Suppressor macrophage treated with lipopolysaccharide for 4 hours (primary cell): ENCODE measurements at places on chromosomes 5 and 9.

GRCh38 chr5:117336208-117336607 is 761.6 kb upstream of the SEMA6A start:
- no peak for DNase-seq

GRCh38 chr9:129446828-129447550 is 173.9 kb downstream of the C9orf50 start:
- no peak for DNase-seq

DNA sequence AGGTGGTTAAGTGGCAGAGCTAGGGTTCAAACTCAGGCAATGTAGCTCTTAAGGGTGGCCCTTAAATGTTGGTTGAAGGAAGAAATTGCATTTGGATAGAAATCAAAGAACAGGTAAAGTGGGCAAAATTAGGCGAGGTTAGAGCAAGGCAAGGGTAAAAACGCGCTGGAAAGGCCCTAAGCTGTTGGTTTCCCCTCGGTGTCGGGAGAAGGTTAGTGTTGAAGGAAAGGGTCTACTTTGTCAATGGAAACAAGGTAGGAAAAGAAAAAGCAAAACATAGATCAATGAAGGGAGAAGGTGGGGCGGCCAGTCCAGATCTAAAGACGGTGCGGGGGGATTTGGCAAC is 431 bp downstream of the FASTKD3 start:
- DNase-seq = no peak

DNA sequence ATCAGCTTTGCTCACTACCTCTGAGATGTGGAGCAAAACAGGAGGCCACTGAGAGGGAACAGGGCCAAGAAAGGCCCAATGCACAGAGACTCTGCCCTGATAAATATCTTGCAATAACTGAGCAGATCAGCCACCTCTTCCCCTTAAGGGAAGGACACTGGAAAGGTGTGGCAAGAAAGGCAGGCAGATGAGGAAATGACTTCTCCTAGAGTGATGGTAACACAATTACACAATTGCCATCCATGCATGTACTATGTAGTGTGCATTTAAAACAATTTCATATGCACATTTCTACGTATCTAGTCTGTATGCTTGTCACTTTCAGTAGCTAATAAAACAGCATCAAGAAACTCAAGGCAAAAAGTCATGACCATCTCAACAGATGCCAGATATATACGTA is 322.5 kb downstream of the DRD1 start:
- DNase-seq = no peak

DNA sequence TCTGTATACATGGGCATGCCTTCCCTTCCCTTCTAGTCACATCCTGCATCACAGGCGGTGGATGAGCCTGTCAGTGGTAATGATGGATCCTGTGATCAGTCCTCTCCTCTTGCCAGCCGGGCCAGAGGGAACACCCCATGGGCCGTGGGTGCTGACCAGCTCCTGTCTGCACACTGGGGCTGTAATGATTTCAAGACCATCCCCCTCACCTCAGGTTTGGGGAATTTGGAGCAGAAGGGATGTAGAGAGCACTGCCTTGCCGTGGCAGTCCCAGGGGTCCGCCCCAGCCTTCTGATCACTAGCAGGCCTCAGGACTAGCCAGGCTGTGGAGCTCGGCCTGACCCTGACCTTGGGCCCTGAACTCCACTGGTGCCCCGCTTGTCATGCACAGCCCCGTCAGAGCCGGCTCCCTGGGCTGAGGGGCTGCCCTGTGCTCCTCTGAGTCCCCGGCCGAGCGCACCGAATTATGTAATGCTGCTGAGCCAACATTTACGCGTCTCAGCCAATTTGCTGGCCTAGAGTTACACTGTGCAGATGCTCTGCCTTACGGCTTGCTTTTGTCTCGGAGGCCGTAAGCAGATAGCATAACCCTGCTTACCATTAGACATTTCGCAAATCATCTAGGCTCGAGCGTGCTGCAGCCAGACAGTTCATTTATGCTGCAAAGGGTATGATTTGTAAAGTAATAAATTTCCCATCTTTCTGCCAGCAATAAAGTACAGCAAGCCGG is 155.3 kb downstream of the MACROH2A1 start:
- no peak for DNase-seq

DNA sequence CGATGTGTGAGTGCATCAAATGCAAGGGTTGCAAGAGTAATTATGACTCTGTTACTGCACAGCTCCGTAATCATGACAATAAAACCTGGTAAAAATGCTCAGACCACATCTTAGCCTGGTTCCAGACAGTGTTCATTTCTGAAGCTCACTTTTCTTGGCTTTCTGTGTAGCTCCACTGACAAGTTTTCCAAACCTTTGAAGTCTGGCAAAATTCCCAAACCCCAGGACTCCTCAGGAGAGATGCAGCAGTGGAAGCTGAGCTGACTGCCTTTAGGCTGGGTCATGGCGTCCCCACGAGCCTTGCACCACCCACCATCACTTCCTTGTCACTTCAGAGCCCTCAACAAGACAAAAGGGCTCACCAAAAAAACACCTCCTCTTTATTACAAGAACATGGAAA is 131.6 kb upstream of the TAS2R1 start:
- no peak for DNase-seq

- peak; percentile 87 for DNase-seq
Observed at GRCh38 chr9:136485049-136486045, 2.5 kb upstream of the SEC16A start.

DNA sequence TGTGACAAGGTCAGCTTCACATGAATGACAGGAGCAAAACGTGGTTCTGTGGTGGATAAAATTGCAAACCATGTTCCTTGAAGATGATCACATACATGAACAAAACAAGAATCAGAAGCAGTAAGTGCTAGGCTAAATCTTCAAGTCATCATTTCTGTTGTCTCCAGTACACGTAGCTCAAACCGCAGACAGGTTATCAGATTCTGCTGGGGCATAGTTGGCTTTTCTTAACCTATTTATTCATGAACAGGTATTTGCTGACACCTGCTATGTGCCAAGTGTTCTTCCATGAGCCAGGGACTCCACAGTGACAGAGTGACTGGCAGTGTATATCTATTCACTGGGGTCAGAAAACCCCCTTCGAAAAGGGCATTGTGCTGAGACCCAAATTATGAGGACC is 20.8 kb downstream of the MFAP3 start:
- no peak for DNase-seq

- DNase-seq = no peak
Observed at GRCh38 chr5:549229-549628, 25.0 kb upstream of the SLC9A3 start.

GRCh38 chr5:83750749-83751148 is 30.1 kb upstream of the HAPLN1 start:
- DNase-seq = peak; percentile 10

GRCh38 chr9:128689293-128689774 is 312 bp downstream of the SET start:
- no peak for DNase-seq

DNA sequence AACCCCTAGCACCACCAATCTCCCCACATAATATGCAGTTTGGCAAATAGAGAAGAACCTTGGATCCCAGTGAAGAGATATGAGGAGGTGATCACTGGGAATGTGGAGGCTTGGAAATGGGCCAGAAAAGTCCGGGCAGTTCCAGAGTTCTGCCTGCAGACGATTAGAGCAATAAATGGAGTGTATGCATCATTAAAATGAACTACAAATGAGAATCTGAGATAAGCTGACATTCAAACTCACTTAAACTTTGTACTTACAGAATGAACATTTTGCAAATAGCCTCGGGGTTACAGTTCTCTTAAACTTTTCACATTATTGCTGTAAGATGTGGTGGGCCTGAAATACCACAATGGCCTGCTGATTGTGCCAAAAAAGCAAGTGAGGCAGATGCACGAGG is 23.0 kb upstream of the LHFPL2 start:
- DNase-seq = no peak

GRCh38 chr9:79742110-79742721 is 170.5 kb downstream of the TLE4 start:
- DNase-seq = no peak

GRCh38 chr5:439636-440035 is 3.3 kb upstream of the EXOC3 start:
- DNase-seq = no peak

GRCh38 chr5:75916144-75916543 is 167.0 kb upstream of the SV2C start:
- no peak for DNase-seq

DNA sequence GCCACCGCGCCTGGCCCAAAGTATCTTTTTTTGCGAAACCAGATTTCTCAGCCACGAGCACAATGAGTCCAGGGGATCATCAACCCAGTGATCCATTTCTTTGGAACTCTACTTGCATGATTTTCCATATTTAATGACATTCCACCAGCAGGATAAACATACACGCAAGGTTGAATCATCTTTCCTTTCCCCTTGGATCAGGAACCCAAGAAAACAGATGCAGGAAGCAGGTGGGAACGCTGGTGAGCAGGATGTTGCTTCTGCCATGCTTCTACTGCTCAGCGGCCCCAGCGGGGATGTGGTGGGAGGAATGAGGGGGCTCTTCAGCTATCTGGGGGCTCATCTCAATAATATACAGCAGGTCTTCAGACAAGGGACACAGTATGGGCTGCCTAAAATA is 118.2 kb downstream of the SEC61B start:
- no peak for DNase-seq

GRCh38 chr5:170536525-170536924 is 32.7 kb downstream of the KCNIP1 start:
- no peak for DNase-seq

GRCh38 chr9:84187090-84187489 is 153.5 kb downstream of the SLC28A3 start:
- DNase-seq = no peak

GRCh38 chr9:79012561-79012960 is 559.2 kb upstream of the TLE4 start:
- no peak for DNase-seq

GRCh38 chr5:38905516-38905915 is 59.7 kb downstream of the OSMR start:
- no peak for DNase-seq

- peak; percentile 68 for DNase-seq
Observed at GRCh38 chr5:80503641-80504040, 15.7 kb downstream of the FAM151B start.

- DNase-seq = no peak
Observed at GRCh38 chr9:7910426-7911020, 110.9 kb upstream of the DMAC1 start.

DNA sequence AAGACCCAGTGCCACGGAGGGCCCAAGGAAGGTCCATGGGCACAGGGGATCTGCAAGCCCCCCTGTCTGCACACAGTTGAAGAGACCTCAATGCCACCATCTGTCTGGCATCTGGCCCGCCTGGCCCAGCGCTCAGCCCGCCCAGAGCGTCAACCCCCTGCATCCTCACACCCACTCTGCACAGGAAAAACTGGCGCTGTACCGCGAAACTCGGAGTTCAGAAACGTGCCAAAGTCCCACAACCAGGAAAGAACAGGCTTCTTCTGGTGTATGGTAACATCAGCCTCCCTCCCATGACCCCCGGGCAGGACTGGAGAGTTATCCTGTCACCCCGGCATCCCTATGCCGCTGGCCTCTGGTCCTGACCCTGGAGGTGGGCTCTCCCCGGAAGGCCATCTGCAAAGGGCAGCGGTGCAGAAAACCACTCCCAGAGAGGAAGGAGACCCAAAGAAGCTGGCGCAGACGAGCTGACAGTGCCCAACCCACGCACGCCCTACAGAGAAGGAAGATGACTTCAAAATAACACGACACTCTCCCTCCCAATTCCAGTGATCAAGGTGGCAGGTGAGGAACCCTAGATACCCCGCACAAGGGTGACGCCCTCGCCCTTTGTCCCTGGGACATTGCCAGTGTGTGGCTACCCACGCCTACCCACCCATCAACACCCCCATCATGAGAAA is 18.9 kb downstream of the VAV2 start:
- DNase-seq = no peak

- no peak for DNase-seq
Observed at GRCh38 chr9:137960496-137960895, 82.9 kb downstream of the CACNA1B start.

DNA sequence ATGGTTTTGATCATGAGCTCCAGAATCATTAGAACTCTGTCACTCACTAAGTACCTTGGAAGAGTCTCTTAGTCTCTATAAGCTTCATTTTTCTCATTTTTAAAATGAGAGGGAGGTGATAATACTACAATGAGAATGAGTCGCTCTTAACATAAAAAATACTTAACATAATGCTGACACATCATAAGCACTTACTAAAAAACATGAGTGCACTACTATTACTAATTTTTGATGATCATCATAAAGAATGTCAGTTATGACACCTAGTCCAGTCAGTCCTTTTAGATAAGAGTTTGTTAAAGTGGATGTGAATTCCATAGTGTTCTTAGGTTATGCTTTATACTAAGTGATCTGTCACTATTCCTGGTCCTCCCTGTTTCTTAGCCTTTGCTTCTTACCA is 200.4 kb upstream of the SLC24A2 start:
- DNase-seq = no peak

DNA sequence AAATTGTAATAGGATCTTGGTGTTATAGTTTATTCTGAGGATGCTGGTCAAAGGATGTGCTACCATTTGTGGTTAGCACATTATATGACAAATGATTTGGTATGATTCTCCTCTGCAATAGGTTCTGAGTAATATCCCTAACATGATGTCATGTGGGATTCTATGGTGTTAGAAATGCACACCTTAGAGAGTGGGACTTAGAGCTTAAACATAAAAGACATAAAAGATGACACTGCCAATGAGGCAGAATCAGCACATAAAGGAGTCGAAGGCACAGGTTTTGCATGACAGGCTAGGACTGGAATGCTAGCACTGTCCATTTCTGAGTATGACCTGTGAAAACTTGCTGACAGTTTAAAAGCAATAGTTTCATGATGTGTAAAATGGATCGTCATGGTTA is 100.4 kb downstream of the OSTF1 start:
- no peak for DNase-seq

- DNase-seq = no peak
Observed at GRCh38 chr5:59069438-59070079, 486.7 kb downstream of the RAB3C start.

GRCh38 chr5:144451187-144451973 is 280.7 kb downstream of the KCTD16 start:
- DNase-seq = no peak

GRCh38 chr5:149005077-149005892 is 57.6 kb downstream of the SH3TC2 start:
- DNase-seq = peak; percentile 6

- peak; percentile 74 for DNase-seq
Observed at GRCh38 chr5:81268521-81269196, 32.7 kb upstream of the ZCCHC9 start.

DNA sequence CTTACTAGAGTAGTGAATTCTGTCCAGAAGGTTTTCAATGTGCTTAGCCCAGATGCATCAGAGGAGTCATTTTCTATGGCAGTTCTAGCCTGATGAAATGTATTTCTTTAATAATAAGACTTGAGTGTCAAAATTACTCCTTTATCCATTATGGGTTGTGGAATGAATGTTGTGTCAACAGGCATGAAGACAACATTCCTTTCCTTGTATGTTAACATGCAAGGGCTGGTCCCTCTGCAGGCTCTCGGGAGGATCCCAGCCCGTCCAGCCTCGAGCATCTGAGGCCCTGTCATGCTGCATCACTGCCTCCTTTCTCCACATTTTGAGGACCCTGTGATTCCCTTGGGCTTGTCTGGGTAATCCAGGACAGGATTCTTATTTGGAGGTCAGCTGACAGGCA is 42.9 kb upstream of the FAM120AOS start:
- DNase-seq = no peak

- peak; percentile 5 for DNase-seq
Observed at GRCh38 chr5:176810081-176810597, at the start of gene UNC5A. Gene UNC5A, plus strand, starts transcription at chr5:176810559. Its CDS starts 192 bp downstream, at chr5:176810751.
